ENCODE measurements at places on chromosomes 6 and 20.

DNA sequence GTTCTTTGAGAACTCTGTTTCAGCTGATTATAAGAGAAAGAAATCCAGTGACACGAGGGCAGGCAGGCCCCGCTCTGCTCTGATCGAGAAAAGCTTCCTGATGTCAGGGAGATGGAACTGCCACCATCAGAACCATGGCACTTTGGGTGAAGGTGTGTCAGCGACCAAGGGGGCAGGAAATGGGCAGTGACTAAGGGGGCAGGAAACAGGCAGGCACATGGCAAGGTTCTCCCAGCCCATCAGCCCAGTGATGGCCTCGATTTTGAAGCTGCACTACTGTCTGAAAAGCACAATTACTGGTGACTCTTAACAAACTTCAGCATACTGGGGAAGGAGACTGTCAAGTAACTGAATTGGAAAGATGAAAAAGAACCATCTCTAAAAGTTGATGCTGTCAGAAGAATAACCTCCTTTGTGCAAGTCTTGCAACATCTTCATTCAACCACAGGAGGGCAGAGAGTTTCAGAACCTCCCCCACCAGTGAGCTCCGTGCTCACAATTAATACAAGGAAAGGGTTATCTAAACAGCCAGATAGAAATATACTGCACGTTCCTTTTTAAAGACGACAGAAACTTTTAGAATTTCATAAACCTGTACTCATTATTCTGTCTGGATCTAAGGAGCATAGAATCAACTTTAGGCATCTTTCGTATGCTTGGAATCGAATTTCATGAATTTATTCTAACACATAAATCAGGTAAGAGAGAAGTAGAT lies 39.1 kb downstream of the TMX4 start:
- DNase-seq: no peak

DNA sequence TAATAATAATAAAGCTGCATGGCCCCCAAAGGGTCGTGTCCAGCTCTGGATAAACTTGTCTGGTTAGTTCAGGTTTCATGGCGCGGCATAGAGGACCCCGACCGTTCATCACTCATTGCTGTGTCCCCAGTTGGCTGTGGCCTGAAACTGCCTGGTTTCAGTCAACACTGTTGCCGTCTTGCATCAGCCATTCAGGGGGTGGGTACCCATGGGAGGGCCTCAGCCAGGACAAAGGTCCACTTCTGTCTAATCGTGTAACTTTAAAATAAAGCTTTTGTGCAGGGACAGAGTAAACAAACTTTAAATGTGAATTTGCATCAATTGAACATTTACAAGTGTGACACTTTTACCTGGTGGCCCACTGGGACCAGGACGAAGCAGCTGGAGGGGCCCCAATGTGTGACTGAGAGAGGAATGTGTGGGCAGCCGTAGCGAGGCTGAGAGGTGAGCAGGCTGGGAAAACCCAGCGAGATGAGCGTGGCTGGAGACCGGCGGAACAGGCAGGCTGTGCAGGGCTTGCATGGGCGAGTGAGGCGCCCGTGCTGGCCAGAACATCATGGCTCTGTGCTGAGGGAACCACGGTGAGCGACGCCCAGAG lies 22.3 kb upstream of the UNC93A start:
- DNase-seq: no peak

- peak; percentile 69 for DNase-seq
Measured at GRCh38 chr6:64012351-64013001, 376.9 kb downstream of the PHF3 start.

- no peak for DNase-seq
Measured at GRCh38 chr6:47375426-47375825, 65.7 kb upstream of the TNFRSF21 start.

- DNase-seq: no peak
Measured at GRCh38 chr6:25193460-25194171, 85.6 kb upstream of the CARMIL1 start.

GRCh38 chr6:69780585-69781178 lies 16.1 kb downstream of the LMBRD1 start:
- no peak for DNase-seq

- no peak for DNase-seq
Measured at GRCh38 chr20:57458400-57459160, 66.4 kb downstream of the CTCFL start.

DNA sequence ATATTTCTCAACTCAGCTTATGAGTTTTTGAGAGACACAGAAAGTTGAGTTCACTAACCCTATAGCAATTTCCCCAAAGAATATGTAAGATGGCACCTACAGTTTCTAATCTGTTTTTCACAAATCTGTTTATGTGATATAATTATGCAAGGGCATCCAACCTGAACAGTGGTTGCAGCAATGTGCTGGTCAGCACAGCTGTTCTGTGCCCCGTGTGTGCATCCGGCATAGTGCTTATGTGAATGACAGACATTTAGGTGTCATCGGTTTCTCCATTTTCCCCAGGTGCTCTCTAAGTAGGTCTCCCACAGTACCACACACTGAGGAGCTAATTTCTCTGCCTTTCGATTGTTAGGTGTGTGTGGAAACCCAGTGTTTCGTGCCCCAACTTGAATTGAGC lies 7.7 kb upstream of the BACH2 start:
- DNase-seq: no peak

DNA sequence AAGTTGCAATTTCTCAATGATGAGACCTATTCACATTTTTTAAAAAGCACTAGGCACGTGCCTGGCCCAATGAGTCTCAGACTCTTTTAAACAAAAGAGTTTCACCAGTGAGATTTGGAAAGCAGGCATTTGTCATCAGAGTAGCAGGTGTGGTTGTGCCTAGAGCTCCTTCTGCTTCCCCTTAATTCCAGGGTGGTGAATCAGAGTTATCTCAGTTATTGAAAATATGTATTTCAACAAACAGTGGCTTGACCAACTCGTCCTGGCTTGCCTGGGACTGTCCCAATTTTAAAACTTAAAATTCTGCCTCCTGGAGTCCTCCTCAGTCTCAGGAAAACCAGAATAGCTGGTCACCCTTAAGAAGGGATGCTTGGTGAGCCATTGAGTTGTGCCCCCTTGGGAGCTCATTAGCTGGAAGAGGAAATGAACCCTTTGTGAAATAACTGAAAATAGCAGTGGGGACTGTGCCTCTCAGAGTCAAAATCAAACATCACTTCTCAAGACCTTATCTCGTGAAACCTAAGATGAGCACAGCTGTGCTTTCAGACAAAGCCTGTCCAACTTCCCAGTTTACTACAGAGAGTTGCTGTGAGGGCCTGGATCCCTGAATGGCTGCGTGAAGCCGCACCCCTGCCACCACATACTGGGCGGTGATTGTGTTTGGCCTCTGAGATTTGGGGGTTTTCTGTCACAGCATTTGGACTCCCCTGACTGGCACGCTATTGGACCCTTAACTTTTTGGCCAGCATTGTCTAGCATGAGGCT lies 116.3 kb downstream of the ANKRD60 start:
- DNase-seq: no peak

DNA sequence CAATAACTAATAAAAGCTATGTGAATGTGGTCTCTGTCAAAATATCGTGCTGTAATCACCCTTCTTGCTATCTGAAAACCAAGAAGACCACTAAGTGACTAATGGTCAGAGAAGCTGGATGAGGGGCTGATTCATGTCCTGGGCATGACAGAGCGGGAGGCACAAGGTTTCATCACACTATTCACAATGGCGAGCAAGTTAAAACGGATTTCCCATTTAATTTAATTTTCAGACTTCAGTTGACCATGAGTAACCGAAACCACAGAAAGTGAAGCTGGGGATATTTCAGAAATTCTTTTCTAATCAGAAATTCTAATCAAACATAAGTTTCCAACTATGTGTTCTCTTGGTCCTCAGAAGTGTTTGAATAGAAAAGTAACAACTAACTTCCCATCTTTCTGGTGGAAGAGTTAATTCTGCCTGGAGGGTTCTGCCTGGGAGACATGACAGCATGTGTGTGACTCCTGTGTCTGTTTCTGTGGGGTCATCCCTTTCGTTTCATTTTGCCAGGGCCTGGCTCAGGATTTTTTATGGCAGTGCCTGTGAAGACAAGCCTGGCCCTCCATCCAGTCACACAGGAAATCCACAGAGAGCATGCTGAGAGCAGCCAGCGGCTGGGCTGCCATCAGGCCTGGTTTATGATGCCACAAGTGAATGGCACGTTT lies 98.9 kb downstream of the FAM120B start:
- DNase-seq: no peak

DNA sequence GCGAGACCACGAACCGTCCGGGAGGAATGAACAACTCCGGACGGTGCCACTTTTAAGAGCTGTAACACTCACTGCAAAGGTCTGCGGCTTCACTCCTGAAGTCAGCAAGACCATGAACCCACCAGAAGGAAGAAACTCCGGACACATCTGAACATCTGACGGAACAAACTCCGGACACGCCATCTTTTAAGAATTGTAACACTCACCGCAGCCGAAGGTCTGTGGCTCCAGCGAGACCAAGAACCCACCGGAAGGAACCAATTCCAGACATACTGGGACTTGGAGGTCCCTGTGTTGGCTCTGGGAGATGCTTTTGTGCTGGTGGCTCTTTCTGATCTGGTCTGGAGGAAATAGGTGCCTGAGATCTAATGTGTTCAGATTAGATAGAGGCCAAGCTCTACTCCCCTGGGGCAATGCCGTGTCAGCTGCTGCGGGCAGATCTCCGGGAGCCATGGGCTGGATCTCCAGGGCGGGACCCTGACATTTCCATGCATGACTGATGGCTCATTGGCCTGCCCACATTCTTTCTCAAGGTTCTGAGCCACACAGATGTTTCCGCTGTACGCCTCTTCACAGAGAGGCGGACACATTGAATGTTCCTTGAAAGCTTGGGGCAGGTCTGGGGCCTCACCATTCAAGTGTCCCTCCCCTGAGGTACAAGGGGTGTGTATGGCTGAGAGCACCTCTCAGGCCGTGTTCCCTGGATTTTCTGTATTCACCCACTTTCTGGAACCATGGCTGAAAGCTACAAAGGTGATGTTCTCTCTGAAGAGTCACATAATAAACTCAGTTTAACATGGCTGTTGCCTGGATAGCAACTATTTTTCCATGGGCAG lies 29.3 kb downstream of the GMPR start:
- DNase-seq: no peak

DNA sequence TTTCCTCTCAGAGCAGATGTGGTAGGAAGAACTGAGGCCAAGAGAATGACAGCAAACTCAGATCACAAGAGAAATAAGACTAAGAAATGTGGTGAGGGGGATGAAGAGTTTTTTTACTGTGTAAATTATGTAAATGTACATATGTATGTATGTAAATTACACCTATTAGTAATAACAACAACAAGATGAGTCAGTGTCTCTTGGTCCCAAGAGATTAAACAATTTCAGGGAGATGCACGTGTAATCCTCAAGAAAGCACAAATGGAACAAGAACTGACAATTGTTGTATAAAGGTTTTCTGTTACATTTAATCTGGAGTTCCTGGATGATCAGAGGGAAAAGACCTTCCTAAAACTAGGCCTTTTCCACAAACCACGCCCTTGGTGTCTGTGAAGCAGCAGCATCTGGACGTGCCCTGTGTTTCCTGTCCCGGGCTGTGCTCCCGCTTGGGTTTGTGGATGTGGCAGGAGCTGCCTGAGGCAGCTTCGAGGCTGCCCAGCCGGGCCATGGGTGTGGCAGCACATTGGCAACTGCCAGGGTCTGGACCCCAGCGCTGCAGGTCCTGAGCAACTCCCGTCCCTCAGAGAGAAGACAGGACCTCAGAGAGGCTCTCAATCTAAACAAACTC lies 994 bp downstream of the CLDN20 start:
- no peak for DNase-seq

DNA sequence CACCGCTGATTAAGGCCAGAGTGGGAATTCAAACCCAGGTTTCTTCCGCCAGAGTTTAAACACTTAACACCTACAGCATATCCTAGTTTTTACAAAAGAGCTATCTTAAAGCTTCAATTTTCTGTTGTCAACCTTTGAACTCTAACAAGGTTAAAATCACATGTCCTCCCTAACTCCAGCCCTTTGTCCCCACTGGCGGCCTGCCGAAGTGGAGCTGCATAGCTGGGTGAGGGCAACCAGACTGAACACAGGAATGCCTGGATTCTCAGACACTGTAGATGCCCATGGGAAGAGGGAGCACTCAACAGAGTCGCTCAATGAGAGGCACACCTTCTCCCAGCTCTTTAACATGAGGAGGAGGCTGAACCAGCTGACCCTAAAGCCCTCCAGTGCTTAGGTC lies 59.1 kb downstream of the LRFN2 start:
- no peak for DNase-seq

GRCh38 chr20:53379014-53379832 lies 214.4 kb downstream of the ZNF217 start:
- no peak for DNase-seq

GRCh38 chr6:46104209-46104608 lies 25.6 kb upstream of the ENPP4 start:
- DNase-seq: no peak

- no peak for DNase-seq
Measured at GRCh38 chr20:17453592-17453991, 77.6 kb downstream of the BFSP1 start.

DNA sequence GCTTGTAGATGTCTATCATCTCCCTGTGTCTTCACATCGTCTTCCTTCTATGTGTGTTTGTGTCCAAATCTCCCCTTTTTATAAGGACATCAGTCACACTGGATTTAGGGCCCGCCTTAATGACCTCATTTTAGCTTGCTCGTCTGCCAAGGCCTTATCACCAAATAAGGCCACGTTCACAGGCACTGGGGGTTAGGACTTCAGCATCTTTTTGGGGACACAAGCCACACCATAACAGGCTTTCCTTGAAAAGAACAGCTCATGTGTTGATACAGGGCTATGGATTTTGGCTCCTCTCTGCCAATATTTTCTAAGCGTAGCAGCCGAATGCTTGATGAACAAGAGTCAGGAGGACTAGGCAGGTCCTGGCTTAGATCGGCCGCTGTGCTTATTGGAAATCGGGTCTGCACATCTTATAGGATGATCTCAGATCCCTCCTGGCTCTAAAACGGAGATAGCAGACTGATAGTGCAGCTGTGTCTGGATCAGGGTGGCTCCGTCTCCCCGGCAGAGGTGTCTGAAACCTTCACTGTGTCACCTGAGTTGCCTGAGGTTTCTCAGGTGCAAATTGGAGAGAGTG lies 16.2 kb upstream of the TMEM181 start:
- no peak for DNase-seq

GRCh38 chr6:45417436-45417835 lies 39.7 kb upstream of the SUPT3H start:
- DNase-seq: no peak

DNA sequence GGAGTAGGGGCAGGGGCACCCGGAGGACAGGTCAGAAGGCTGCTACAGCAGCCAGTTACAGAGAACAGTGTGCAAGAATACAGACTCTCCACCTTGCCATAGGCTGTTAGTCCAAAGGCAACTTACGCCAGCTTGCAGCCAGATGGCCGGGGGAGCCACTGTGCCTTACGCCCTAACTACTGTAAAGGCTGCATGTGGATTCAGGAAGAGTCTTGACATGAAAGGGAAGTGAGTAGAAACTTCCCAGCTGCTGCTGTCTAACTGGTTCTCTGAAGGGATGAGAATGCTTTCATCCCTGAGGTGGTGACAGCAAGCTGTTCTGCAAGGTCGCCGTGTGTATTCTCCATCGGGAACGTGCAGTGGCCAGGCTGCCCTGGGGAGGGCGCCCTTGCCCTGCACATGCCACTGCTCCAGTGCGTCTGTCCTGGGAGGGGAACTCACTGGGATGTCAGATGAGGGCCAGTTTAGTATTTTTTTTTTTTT lies 46.1 kb downstream of the LYRM4 start:
- no peak for DNase-seq

Data from urinary bladder (tissue), 4 donors.